Activated T-cell treated with anti-CD3 and anti-CD28 coated beads, Interleukin-2, amount 50 U/mL, for 48 hours (primary cell): ENCODE measurements at places on chromosomes 13 and 19.

- no peak for DNase-seq
Observed at GRCh38 chr13:43786472-43786765, 353 bp downstream of the ENOX1 start.

GRCh38 chr19:1287354-1288225 is 1.9 kb downstream of the EFNA2 start:
- DNase-seq, result no peak

DNA sequence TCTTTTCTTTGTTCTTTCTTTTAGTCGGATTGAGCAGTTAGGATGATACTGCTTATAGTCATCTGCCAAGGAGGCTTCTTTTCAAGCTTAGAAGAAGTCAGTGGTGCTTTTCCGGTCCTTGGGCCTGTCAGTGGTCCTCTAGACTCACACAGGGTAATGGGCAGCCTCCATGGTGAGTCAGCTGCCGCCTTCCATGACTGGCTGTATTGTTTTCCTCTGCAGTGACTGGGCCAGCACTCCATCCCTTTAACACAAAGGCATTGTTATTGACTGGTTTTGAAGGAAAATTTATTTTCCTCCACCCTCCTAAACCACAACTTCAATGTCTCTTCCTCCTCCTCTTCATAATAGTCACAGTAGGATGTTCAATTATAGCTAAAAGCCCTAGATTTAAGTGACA is 47.1 kb upstream of the CNMD start:
- DNase-seq, result no peak

DNA sequence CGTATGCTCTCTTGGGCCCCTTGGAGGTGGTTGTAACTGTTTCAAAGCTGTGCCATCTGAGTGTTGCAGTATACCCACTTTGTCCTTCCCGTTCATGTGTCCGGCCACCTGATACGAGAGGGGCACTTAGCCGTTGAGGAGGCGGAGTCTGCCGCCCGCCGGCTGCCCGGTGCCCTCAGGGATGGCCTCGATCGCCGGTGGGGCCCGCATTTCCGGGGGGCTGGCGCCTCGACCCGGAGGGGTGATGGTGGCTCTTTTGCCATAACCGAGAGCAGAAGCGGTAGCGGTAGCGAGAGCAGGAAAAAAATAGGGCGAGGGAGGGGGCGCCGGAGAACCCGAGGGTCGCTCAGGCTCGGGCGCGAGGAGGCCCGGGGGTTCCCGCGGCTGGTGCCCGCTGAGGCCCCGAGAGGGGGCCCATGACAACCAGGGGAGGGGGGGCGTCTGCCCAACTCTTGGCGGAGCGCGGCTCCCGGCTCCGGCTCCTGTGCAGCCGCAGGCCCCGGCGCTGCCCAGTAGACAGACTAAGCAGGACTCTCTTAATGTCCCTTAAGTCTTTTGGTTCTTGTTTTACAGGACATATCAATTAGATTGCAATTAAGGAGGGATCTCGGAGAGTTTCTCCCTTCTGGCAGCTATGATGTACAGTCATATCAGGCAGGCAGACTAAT is 342.7 kb upstream of the SGCG start:
- no peak for DNase-seq

GRCh38 chr19:2057484-2058469 is 6.7 kb upstream of the MKNK2 start:
- no peak for DNase-seq
